ENCODE measurements at places on chromosomes 12 and 14.

DNA sequence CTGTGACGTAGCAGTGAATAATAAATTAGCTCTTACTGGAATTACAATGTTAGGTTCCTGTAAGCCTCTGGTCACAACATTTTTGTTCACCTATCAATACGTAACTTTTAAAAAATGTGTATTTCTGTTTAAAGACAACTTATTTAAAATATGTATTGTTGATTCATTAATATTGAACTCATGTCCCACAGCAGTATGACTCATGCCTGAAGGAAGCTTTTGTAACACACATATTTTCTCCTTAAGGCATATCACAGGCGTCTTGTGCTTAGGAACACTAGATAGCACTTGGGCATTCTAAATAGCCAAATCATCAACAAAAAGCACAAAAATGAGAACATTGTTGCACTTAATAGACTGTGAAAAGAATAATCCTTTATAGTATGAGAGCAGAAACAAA lies 92.5 kb downstream of the GPHN start:
- DNase-seq: no peak

DNA sequence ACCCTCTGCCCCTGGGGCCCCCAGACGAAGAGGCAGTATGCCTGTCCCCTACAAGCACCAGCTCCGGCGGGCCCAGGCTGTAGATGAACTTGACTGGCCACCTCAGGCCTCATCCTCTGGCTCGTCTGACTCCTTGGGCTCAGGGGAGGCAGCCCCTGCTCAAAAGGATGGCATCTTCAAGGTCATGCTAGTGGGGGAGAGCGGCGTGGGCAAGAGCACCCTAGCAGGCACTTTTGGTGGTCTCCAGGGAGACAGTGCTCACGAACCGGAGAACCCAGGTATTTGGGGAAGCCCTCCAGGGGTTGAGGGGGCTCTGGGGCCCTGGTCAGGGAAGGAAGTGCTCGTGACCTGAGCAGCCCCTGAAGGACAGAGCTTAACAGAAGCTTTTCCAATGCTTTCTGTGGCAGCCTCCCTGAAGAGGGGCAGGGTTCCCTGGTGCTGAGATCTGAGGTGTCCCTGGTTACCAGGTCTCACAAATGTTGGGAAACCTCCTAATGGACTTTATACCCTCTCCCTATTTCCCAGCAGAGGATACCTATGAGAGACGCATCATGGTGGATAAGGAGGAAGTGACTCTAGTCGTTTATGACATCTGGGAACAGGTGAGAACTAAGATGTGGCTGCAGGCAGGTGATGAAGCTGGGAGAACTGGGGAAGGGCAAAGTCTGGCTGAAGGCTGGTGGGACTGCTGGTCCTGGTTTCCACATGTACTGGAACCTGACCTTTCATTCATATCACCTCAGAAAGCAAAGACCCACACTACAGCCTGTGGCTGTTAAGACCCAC lies 1.9 kb downstream of the REM2 start:
- DNase-seq: no peak

DNA sequence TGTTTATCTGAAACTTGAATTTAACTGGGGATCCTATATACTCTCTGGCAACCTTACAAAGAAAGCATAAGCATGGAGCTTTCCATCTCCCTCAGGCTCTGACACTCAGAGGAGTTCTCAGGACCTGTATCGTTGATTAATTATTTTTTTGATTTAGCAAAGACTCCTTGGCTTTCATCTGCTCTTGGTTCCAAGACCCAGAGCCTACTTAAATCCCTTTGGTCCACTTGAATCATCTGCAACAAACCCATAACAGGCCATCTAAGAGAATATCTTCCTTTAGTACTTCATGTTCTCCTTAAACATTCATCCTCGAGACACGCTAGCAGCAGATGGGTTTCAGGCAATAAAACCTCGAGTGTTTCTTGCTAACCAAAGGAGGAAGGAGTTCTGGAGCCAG lies 85.4 kb downstream of the ZFP36L1 start:
- no peak for DNase-seq

GRCh38 chr14:92122351-92122677 lies 545 bp downstream of the CPSF2 start:
- no peak for DNase-seq

DNA sequence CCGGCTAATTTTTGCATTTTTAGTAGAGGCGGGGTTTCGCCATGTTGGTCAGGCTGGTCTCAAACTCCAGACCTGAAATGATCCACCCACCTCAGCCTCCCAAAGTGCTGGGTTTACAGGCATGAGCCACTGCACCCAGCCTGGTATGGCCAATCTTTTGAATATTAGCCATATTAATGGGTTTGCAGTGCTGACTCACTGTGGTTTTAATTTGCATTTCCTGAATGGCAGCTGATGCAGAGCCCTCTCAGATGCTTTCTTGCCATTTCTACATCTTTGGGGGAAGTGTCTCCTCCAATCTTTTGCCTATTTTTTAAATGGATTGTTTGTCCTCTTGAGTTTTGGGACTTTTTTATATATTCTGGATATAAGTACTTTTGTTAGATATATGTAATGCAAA lies 55.5 kb upstream of the NPAS3 start:
- no peak for DNase-seq

DNA sequence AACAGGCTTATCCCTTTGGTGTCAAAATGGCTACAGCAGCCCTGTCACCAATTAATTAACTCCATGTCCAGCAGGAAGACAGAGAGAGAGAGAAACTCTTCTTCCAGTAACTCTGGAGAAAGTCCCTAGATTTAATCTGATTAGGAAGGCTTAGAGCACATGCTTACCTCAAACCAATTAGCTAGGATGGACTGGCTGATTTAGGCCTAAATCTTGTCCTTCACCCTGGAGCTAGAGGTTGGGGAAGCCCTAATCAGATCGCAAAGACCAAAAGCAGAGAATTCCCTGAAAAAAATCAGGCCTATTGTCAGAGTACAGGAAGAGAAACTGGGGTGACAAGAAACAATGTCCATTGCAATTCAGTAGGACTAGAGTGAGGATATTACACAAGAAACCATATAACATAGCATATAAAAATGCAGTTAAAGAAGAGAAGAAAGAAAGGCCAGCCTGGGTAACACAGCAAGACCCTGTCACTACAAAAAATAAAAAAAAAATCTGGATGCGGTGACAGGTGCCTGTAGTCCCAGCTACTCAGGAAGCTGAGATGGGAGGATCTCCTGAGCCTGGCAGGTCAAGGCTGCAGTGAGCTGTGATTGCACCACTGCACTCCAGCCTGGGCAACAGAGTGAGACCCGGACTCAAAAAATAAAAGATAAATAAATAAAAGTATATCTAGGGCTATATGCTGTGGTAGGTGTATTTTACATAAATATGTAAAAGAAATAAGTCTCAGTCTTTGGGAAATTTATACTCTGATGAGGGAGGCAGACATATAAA lies 34.9 kb upstream of the TUBA1A start:
- DNase-seq: no peak

DNA sequence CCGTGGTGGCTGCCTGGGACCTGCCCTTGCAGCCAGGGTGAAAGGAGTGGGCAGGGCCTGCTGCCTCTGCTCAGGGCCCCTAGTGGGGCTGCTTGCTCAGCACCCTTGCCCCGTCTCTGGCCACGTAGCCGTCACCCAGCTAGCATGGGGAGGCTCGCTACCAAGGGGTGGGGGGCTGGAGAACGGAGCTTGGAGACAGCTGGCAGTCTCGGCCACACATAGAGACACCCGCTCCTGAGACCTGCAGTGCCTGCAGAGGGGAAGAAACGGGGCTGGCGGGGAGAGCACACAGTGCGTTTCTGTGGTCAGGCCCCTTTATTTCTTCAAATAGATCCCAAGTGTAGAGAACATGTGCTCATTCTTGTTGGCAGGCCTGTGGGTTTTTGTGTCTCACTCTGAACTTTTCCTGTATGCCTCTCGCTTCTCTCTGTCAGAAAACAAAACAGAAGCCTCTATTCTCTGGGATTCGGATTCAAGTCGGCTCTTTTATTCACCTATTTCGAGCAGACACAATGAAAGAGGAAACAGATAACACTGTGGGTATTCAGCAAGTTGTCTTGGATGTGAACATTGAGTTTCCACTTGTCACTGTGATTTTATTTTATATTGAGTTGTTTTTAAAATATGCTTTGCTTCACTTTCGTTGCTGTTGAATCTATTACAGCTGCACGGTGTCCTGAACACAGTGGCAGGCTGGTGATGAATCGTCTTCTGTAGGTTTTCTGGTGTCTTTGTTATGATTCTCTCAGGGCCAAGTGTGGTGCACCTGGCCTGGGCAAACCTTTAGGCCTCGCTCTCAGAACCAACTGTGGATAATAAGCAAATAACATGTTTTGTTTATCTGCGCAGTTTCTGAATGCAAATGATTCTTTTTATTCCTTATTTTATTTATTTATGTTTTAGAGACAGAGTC lies 26.5 kb downstream of the PACS2 start:
- DNase-seq: no peak

GRCh38 chr12:32151086-32151485 lies 44.4 kb downstream of the BICD1 start:
- no peak for DNase-seq

GRCh38 chr12:71790331-71790730 lies 35.7 kb downstream of the RAB21 start:
- DNase-seq: no peak

DNA sequence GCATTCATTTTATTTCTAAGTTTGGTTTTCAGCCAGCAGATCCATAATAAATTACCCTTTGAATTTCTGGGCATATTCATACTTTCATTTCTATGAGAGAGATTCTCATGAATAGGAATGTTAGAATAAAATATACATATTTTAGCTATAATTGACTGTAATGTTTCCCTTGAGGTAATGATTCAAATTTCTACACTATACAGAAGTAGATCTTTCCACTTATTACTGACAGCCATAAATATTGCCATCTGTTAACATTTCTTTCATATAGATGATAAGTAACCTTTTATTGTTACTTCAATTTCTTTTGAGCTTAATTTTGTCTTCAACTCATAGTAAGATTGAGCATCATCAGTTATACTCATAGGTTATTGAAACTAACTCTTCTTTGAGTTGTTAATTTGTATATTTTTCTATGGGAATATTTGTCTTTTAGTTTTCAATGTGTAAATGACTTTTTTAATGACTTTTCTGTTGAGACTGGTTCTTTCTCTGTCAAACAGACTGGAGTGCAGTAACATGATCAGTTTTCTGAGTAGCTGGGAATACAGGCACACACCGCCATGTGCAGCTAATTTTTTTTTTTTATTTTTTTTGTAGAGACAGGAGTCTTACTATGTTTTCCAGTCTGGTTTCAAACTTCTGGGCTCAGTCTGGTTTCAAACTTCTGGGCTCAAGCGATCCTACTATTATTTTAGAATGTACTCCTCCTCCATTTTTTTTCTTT lies 991.6 kb downstream of the SLC6A15 start:
- DNase-seq: no peak

GRCh38 chr14:25942090-25942489 lies 655.7 kb downstream of the NOVA1 start:
- no peak for DNase-seq

GRCh38 chr12:49956663-49957569 lies 4.8 kb upstream of the AQP5 start:
- no peak for DNase-seq
